ENCODE measurements at places on chromosomes 3 and 15.

DNA sequence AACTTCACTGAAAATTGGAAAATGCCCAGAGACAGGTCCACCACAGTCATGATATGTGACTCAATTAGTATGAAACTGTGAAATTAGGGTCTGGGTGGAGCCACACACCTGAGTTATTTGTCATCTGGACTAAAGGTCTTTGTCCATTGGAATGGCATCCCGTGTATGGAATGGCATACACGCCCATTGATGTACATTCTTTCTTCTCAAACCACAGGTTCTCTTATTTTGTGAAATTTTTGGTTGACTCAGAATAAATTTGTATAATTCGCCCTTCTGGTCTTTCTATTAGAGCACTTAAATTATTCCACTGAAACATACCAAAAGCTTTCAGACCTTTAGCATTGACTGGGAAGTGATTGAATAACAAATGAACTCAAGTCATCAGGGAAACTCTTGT is 66.8 kb upstream of the UBE2E1 start:
- no peak for DNase-seq

DNA sequence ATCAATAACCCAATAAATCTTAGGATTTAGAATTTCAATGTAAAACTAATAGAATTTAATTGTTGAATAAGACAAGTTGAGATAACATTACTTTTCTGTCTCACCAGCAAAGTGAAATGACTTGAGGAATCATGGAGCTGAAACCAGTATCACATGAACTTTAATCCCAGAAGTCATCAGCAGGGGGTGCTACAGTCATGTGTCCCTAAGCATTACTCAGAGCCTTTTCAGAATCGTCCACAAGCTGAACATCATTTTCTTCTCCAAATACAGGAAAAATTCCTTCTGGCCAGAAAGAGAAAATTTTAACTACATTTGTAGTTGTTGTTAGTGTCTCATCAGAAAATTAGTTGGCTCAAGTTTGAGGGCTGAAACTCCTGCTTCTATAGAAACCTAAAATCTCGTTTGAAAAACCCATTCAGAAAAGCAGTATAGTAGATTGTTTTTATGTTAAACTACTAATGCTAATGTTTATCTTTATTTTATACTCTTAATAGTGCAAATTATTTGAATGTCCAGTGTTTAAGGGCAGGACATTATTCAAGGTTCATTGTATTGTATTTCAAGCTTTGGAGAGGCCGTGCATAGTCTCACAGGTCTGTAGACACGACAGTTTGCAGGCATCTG is 384.1 kb downstream of the PLOD2 start:
- no peak for DNase-seq

GRCh38 chr3:36175113-36175812 is 205.0 kb upstream of the STAC start:
- no peak for DNase-seq

DNA sequence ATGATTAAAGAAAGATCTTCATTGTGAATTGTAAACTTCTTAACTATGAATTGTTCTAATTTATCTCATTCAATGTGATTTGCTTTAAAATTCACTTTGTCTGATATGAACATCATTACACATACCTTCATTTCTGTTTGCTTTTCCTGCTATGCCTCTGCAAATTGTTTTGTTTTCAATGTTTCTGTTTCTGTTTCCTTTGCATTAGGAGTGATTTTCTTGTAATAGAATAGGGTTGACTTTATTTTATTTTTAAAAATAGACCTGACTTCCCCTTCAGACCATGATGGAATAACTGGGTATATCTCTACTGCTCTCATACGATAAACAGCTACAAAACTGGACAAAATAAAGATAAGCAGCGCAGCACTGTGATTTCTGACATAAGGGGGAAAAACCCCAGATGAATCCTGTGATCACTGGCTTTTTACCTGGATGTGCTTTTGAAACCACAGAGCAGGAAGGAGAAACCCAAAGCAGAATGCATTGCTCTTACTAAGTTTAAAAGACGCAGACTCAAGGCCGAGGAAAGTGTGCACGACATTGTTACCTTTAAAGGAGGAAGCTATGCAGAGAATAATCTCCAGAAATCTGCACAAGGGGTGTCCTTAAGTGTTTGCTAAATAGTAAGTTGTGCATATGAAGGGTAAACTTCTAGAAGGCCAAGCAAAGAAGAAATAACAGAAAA is 420.2 kb downstream of the TBC1D5 start:
- no peak for DNase-seq

GRCh38 chr3:31562525-31562924 is 29.8 kb downstream of the STT3B start:
- no peak for DNase-seq

DNA sequence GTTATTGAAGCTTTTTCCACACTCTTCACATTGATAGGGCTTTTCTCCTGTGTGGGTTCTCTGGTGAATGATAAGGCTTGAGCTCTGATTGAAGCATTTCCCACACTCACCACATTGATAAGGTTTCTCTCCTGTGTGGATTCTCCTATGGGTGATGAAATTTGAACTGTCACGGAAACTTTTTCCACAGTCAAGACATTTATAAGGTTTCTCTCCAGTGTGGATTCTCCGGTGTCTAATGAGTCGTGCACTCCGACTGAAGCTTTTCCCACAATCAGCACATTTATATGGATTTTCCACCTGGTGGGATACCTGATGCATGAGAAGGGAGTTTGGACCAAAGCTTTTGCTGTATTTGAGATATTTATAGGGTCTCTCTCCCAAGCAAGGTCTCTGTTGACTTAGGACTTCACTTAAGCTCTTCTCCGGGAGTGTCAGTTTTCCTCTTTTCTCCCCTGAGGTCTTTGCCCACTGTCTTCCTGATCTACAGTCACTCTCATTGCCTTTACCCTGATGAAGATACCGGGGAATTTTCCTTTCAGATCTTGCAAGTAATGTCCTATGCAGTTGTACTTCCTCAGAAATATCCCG is 9.4 kb downstream of the ZSCAN29 start:
- no peak for DNase-seq

- no peak for DNase-seq
These were observed 616.0 kb upstream of the NAALADL2 start for GRCh38 chr3:174243171-174243570.

DNA sequence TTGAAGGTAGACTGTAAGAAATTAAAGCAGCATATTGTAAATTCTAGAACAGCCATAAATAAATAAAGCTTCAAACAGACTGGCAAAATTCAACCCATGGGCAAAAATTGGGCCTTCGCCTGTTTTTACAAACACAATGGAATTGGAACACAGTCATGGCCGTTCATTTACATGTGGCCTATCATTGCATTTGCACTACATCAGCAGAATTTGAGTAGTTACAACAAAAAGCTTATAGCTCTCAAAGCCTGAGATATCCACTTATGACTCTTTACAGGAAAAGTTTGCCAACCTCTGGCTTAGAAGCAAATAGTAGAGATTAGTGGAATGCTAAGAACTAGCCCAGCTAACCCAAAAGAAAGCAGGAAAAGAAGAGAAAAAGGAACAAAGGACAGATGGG is 139.6 kb upstream of the SKOR1 start:
- no peak for DNase-seq

- no peak for DNase-seq
These were observed 6.1 kb upstream of the GPR62 start for GRCh38 chr3:51949121-51949520.

DNA sequence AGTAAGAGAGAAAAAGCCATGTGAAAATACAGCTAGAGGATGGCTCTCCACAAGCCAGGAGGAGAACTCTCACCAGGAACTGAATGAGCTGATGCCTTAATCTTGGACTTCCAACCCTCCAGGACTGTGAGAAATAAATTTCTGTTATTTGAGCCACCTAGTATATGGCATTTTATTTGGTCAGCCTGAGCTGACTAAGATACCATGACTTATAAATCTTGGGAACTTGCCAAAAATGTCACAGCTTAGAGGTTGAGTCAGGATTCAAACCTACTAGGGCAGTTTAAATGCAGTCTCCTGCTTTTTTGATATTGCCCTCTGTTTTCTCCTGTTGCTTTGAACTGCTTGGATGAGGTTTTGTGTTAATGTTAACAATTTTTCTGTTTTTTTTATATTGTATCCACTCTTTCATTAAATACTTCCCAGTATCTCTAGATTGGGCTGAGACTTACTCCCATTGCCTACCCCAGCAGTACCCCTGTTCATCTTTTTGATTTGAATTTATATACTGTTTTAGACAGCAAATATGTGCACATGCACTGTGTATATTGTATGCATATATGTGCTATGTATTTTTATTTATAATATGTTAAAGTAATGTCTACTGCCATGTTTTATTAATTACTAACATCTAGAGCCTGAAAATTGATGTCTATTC is 1223.2 kb downstream of the OTOL1 start:
- DNase-seq: peak; percentile 20

GRCh38 chr15:78702609-78703333 is 61.8 kb upstream of the CHRNB4 start:
- DNase-seq: no peak

- DNase-seq: no peak
These were observed 141.1 kb downstream of the GHSR start for GRCh38 chr3:172307141-172307560.

DNA sequence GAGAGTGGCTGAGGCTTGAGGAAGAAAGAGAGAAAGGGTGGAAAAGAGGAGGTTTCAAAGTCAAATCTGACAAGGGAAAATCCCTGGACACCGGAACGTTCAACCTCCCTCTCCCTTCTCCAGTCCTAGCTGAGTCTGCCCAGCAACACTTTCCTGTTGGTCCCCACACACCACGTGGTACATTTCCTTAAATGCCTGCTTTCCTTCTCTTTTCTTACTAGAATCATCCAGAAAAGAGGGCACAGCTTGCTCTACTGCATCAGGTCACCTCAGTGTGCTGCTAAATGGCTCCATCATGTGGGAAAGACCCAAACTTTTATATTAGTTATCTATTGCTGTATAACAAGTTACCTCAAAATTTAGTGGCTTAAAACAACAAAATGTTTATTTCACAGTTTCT is 181.2 kb downstream of the NECTIN3 start:
- DNase-seq: no peak

DNA sequence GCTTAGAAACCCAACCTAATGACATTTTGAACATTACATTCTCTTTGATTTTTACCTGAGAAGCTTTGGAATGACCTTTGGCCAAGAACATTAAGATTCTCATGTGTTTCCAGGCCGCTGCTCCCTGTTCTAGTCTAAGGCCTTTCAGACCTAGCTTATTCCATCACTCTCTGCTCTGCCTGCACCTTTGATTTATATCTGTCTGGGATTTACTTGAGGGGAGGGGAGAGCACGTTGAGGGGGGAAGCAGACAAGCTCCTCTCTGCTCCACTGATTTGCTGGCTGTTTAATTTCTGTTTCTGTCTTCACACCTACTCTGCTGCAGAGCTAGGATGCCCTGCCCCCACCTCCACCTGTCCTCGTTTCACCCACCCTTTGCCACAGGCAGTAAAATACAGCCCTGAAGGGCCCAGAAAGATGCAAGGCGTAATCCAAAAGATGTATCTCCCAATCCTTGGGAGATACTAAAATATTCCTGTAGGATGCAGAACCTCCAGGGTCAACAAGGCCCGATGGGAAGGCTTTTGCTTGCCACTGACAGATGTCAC is 429.8 kb downstream of the EPHB1 start:
- DNase-seq: no peak

GRCh38 chr3:170773682-170774425 is 96.1 kb downstream of the RPL22L1 start:
- no peak for DNase-seq

GRCh38 chr3:42051384-42052131 is 39.6 kb upstream of the TRAK1 start:
- no peak for DNase-seq

DNA sequence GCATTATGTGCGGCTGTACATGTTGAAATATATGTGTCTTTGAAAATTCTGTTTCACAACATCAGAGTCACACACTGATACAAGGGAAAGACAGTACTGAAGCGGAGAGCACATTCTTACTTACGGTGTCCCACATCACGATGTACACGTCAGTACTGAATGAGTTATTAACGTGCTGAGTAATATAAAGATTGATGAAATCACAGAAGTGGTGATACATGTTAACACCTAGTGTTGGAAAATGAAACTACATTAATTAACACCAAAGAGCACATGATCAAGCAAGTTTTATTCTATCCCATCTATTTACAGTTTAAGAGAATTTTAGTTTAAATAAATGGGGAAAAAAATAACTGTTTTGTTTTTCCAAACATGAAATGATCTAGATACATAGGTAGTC is 15.6 kb downstream of the EOGT start:
- no peak for DNase-seq

DNA sequence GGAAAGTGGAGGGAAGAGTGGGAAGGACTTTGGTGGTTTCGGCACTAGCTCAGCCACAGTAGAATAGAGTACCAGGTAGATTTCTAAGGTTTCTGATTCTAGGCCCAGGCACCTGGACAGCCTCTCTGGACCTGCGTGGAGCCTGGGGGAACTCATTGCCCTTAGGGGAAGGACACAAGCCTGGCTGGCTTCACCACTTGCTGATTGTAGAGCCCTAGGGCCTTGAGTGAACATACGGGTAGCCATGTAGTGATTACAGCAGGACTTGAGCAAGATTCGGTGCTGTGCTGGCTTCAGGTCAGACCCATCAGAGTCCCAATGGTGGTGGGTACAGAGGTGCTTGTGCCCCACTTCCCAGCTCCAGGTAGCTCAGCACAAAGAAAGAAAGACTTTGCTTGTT is 47.0 kb downstream of the FAM81A start:
- DNase-seq: no peak

Measured in 8988T (cell line).